Cerebellum (tissue), 4 donors: ENCODE measurements at places on chromosomes 4 and X. TPM values are rescaled to one million over a fixed set of nuclear protein-coding genes. Genes with fewer than 3 reads are reported as not detected.

The AFM gene
- total RNA-seq, result not detected

The PRDM8 gene
- 47.9 TPM for total RNA-seq

The PPBP gene
- total RNA-seq, result 5.5 TPM

The FAM241A gene
- 1.9 TPM for total RNA-seq

The OPRPN gene
- not detected for total RNA-seq

The TMEM35A gene
- total RNA-seq, result 37.2 TPM

The GABRQ gene
- 1.6 TPM for total RNA-seq

The BTK gene
- 2.2 TPM for total RNA-seq

The GRIA2 gene
- 492 TPM for total RNA-seq

The PAGE5 gene
- not detected for total RNA-seq

The MAPK10 gene
- 411 TPM for total RNA-seq

The H2BW2 gene
- not detected for total RNA-seq

The NAA11 gene
- not detected for total RNA-seq

The LRCH2 gene
- total RNA-seq, result 31.0 TPM

The ABLIM2 gene
- total RNA-seq, result 14.2 TPM
